A549 treated with GW870086 at 1 μM for 4 hours (cell line): ENCODE measurements at places on chromosomes 7 and 10. TPM values are rescaled to one million over a fixed set of nuclear protein-coding genes. Genes with fewer than 3 reads are reported as not detected.

The HERC4 gene
- total RNA-seq: 21.2 to 31.3 TPM (median 28.8 TPM) in 5 replicates

The CYP2C19 gene
- 0.05 TPM in 1 of 5 replicates, not detected in the others for total RNA-seq

The EBLN1 gene
- 0.16 TPM in 1 of 5 replicates, not detected in the others for total RNA-seq

The TRIP6 gene
- 41.9 to 53.9 TPM (median 52.7 TPM) in 5 replicates for total RNA-seq

The PTPN12 gene
- 60.9 to 86.4 TPM (median 76.6 TPM) in 5 replicates for total RNA-seq

The SPRN gene
- total RNA-seq: 0.18 to 0.47 TPM (median 0.25 TPM) in 5 replicates

The SAMD9 gene
- total RNA-seq: 2.2 to 5.1 TPM (median 4.4 TPM) in 5 replicates

The TET1 gene
- 0.27 to 0.72 TPM (median 0.58 TPM) in 5 replicates for total RNA-seq

The CUX1 gene
- 40.6 to 48.7 TPM (median 47.3 TPM) in 5 replicates for total RNA-seq

The GET4 gene
- 46.5 to 68.4 TPM (median 59.3 TPM) in 5 replicates for total RNA-seq

The ATRNL1 gene
- 0.14 to 0.28 TPM (median 0.18 TPM) in 4 of 5 replicates, not detected in the other for total RNA-seq

The ACBD5 gene
- 20.8 to 27.5 TPM (median 25.9 TPM) in 5 replicates for total RNA-seq

The TEX36 gene
- total RNA-seq: not detected in 5 replicates
